ENCODE measurements at places on chromosomes 3 and 15.

GRCh38 chr3:99856437-99857220, 39.0 kb downstream of the CMSS1 start:
- no peak for DNase-seq

GRCh38 chr3:113054552-113054951, 63.8 kb downstream of the GTPBP8 start:
- DNase-seq = no peak

- no peak for DNase-seq
Observed at GRCh38 chr15:68192117-68192516, 13.0 kb downstream of the CALML4 start.

GRCh38 chr15:71413419-71413818, 298.1 kb downstream of the THSD4 start:
- no peak for DNase-seq

DNA sequence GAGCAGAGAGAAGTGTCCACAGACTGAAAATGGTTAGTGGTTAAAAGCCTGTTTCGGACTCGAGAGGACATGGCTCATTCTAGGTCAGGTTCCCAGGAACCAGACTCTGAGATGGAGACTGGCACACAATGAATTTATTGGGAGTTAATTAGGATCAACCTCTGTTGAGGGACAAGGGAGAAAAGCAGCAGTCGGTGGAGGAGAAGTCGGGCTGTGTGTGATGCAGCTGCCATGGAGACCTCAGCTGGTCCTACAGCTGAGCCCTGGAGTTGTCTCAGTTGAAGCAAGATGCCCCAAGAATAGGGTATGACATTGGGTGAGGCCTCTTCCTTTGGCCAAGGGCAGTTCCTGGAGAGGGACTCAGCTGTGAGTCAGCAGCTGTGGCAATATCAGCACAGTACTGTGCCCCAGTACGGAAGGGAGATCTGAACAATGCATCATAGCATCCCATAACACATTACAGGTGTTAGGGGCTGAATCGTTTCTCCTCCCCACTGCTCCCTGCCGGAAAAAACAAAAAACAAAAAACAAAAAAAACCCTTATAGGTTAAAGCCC, 105.4 kb downstream of the ABHD5 start:
- DNase-seq = no peak

DNA sequence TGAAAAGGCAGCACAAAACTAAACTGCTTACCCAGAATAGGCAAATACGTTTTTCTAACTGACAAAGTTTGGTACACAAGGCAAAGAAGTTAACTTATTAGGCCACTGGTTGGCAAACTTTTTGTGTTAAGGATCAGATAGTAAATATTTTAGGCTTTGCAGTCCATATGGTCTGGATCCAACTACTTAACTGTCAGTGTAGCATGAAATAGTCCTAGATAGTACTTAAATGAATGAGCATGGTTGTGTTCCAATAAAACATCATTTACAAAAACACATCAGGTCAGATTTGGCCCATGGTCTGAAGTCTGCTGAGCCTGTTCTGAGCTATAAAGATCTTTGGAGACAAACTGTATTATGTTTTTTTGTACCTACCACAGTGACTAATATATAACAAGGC, 136.9 kb downstream of the PCCB start:
- no peak for DNase-seq

- DNase-seq = no peak
Observed at GRCh38 chr3:7346364-7346763, 485.4 kb downstream of the GRM7 start.

GRCh38 chr3:165638034-165638433, 199.2 kb downstream of the BCHE start:
- no peak for DNase-seq

- no peak for DNase-seq
Observed at GRCh38 chr15:92069308-92070250, 216.1 kb downstream of the SLCO3A1 start.

Data from naive B cell (primary cell).